ENCODE measurements at places on chromosomes 2 and 18. TPM values are rescaled to one million over a fixed set of nuclear protein-coding genes. Genes with fewer than 3 reads are reported as not detected.

CRYBA2 gene
- not detected for total RNA-seq

ARID5A gene
- 17.3 TPM for total RNA-seq

MYO3B gene
- total RNA-seq: 0.05 TPM

THUMPD2 gene
- 5.9 TPM for total RNA-seq

TFPI gene
- 19.0 TPM for total RNA-seq

SLC9A4 gene
- total RNA-seq: not detected

Data from left ventricle myocardium inferior (tissue), 1 donor.